Chondrocyte (in vitro differentiated cells): ENCODE measurements at places on chromosomes 2 and 18. TPM values are rescaled to one million over a fixed set of nuclear protein-coding genes. Genes with fewer than 3 reads are reported as not detected.

DNA sequence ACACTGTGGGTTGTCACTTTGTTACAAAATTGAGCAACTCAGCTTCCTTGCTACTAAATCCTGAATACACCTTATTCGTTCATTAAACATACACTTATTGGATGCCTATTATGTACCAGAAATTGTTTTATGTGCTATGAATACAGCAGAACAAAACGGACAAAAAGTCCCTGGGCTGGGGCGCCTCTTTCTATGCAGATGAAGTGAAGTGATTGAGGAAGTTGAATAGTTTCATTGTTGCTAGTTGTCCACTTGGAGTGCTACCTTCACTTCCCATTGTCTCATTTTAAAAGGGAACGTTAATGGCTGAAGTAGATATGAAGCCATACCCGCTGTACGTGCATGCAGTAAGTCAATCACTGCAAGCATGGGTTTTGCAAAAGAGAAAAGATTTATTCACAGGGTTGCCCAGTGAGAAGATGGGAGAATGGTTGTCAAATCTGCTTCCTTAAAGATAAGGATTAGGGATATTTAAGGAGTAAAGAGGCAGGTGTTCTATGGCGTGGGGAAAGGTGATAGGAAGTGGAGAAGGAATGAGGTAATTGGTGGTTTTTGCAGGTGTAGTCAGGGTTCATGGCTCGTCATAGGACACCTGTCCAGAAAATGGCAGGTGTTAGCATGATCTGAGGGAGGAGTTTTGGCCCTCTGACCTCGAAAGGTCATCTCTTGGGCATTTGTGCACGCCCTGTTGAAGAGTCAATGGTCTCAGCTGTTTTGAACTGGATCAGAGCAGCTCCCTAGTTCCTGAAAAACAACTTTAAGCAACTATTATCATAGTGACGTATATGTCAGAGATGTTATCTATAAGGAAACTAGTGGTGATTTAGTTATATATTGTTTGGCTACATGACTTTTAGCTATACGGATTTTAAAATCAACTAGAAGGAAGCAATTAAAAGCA is 23.5 kb downstream of the TRPM8 start:
- H3K4me1 ChIP-seq: no peaks in the 10 kb centered on the region
- no peak overlapping the region for H3K4me3 ChIP-seq
- peaks cover 7% of the 10 kb centered on the region for H3K36me3 ChIP-seq
- H3K27ac ChIP-seq: no peak overlapping the region
- peaks cover 25% of the 10 kb centered on the region for H3K27me3 ChIP-seq

DNA sequence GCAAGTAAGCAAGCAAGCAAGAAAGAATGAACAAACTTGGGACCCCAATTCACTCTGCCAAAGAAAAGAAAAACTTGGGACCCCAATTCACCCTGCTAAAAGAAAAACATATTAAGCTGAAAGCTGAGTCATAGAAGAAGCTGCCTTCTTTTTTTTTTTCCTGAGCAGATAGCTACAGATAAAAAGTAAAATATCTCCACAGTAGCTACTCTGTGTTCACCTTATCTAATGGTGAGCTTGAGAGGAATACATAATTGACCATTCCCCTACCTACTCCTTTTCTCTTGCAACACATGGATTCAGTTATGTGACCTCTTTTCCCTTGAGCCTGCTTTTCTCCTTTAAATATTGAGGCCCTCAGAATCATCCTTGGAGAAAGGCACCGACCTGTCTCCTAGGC is 63.0 kb downstream of the MCFD2 start:
- H3K27ac ChIP-seq: peak overlapping the region; percentile 33
- H3K4me3 ChIP-seq: no peak overlapping the region
- H3K4me1 ChIP-seq: peaks cover 92% of the 10 kb centered on the region
- DNase-seq: no peak

- H3K27ac ChIP-seq: no peak overlapping the region
- H3K36me3 ChIP-seq: no peaks in the 10 kb centered on the region
- peaks cover 7% of the 10 kb centered on the region for H3K4me1 ChIP-seq
Observed at GRCh38 chr2:203987959-203988358, 51.4 kb downstream of the ICOS start.

- peak overlapping the region; percentile 92 for H3K27ac ChIP-seq
- H3K4me1 ChIP-seq: peaks cover 60% of the 10 kb centered on the region
- H3K27me3 ChIP-seq: no peaks in the 10 kb centered on the region
- no peaks in the 10 kb centered on the region for H3K36me3 ChIP-seq
- no peak for DNase-seq
Observed at GRCh38 chr18:10140461-10141282, 226.9 kb downstream of the VAPA start.

GRCh38 chr18:32438173-32438572 is 32.5 kb downstream of the GAREM1 start:
- no peak for DNase-seq
- no peaks in the 10 kb centered on the region for H3K36me3 ChIP-seq
- peaks cover 17% of the 10 kb centered on the region for H3K4me1 ChIP-seq
- no peak overlapping the region for H3K27ac ChIP-seq
- H3K27me3 ChIP-seq: no peaks in the 10 kb centered on the region

Gene PDCD1
- total RNA-seq: not detected in 3 replicates

Gene SERPINB11
- not detected in 3 replicates for total RNA-seq

Gene IL37
- not detected in 3 replicates for total RNA-seq

Gene MYO3B
- total RNA-seq: not detected in 3 replicates
